ENCODE measurements at places on chromosomes 12 and 14.

GRCh38 chr12:18696971-18697602 lies 40.7 kb downstream of the PLCZ1 start:
- no peak for DNase-seq

DNA sequence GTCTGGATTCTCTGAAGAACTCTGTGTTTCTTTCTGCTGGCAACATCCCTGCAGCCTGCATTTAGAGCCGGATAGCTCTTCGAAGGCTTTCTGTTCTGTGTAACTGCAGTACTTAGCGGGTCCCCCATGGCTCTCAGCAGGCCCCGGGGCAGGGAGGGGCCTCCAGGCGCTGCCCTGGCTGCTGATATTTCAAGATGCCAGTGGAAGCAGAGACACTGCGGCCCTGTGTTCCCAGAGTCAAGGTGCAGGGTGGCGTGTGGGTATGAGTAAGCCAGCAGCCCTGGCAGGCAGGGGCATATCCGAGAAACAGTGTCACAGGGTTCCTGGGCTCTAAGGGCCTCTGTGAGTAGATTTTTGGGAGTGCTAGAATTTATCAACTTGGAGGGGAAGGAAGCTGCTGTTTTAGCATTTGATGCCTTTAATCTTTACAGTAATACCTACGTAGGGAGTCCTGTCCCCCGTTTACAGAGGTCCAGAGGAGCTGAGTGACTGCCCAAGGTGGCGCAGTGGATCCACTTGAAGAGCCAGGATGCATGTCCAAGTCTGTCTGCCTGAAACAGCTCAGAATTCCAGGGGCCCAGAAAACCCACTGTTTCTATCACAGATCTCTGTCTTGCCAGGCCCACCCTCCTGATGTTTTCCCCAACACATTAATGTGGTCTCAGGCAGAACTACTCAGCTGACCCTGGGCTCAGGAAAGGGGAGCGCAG lies 16.2 kb downstream of the ESRRB start:
- DNase-seq = no peak

GRCh38 chr12:71682466-71682865 lies 3.4 kb upstream of the TMEM19 start:
- DNase-seq = no peak

DNA sequence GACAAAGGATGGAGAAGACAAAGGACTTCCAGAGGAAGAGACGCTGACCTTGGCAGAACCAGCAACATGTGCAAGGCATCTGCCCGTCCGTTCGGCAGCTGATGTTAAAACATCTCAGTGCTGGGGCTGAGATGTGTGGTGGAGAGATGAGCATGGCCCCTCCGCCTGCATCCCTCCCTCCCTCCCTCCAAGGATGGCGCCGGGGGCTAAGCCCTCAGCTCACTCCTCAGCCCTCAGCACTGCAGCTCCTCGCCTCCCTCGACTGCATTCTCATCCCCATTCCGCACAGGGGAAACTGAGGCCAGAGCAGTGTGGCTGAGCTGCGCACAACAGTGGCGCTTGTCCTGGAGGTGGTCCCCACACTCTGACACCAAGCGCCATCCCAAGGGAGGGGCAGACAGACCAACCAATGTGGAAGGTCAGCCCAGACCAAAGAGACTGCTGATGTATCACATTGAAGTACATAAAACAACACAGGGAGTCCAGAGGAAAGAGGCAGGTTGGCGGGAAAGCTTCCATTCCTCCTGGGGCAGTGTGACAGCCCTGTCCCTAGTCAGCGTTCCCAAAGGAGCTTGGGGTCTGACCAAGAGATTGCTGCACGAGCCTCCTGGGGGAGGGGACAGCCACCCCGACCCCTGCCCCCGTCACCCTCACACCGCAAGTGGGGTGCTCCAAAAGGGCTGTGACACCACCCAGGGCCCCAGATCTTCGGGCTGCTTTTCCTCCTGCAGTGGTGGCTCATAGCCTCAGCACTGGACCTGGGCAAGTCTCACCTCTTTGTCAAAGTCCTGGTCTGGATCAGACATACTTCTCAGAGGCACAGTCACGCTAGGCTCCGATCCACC lies 15.1 kb downstream of the AMN start:
- DNase-seq = no peak

- DNase-seq = no peak
Observed at GRCh38 chr12:49983892-49984291, 11.1 kb downstream of the AQP6 start.

DNA sequence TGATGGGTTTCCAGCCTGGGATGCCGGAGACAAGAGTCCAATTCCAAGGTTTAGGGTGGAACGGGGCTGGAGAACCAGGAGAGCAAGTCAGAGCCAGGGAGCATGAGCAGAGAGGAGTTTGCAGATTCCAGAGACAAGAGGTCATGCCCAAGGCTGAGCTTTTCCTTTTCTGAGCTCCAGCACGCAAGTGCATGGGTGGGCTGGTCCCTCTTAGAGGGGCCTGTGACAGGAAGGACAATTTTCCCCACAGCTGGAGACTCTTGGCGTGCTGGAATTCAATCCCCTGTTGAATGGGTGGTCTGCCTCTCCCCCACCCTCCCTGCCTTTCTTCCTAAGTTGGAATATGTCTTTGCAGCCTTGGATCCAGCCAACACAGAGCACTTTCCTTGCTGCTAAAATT lies 431.9 kb downstream of the BCL11B start:
- no peak for DNase-seq

DNA sequence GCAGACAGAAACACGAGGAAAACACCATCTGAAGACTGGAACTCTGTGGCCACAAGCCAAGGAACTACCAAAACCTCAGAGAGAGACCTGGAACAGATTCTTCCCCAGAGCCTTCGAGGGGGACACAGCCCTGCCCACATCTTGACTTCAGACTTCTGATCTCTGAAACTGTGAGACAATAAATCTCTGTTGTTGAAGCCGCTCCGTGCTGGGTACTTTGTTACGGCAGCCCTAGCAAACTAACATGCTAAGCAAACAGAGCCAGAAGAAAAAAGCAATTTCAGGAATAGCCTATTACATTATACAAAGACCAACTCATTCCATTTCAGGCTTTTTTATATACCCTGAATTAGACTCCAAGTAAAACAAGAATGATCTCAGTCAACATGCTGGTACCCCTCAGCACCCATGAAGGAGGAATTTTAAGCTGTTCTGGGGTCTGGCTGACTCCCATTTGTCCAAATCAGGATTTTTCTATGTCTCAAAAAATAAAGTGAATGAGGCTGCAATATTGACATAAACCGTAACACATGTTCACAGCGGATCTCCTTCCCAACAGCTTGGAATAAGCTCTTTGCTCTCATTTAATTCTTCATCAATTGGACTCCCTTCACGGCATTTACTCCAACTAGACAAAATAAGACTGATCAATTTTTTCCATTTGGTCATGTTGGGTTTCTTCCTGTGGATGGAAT lies 190.1 kb downstream of the FOXN3 start:
- no peak for DNase-seq

DNA sequence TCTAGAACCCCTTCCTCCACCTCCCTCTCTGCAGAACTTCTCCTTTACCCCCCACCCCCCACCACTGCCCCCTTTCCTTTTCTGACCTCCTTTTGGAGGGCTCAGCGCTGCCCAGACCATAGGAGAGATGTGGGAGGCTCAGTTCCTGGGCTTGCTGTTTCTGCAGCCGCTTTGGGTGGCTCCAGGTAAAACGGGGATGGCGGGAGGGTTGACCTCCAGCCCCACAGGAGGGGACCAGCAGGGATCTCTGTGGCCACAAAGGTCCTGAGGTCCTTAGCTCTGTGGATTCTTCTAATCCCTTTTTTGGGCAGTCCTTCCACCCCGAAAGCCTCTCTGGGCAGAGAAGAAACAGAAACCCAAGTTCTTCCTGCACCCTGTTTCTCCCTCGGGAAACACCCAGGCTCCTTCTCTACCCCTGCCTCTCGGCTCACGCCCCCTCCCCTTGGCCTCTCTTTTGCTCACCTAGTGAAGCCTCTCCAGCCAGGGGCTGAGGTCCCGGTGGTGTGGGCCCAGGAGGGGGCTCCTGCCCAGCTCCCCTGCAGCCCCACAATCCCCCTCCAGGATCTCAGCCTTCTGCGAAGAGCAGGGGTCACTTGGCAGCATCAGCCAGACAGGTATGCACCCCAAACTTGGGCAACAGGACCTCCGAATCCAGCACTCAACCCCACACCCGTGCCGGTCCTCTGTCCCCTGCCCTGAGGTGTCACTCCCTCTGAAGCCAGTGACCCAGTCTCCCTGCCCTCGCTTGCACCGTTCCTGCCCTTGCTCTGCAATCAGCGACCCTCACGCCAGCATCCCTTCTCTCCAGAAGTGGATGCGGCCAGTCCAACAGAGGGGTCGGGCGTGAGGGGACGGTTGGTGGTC lies 638 bp downstream of the LAG3 start:
- DNase-seq = no peak

DNA sequence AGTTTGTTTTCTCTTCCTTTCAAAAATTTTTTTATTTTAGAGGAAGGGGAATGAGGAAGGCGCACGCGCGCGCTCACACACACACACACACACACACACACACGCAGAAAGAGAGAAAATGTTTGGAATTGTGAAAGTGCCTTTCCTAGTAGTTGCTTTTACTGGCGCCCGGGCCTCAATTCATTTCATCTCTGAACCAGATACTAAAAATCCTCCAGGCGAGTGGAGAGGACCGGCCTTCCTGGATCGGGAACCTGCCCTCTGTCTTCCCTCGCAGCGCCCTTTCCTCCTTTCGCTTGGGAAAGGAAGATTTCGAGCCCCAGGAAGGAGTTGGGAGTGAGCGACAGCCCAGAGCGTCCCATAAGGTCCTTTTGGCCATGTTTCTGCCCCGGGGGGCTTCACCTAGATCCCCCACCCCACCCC lies 7.8 kb upstream of the TBX3 start:
- DNase-seq = no peak
